Stimulated activated CD4-positive, alpha-beta T cell treated with anti-CD3 and anti-CD28 coated beads, Interleukin-1b, Interleukin-23, amount 100 ng/mL, for 1 hour (primary cell): ENCODE measurements at places on chromosomes 7 and 10.

DNA sequence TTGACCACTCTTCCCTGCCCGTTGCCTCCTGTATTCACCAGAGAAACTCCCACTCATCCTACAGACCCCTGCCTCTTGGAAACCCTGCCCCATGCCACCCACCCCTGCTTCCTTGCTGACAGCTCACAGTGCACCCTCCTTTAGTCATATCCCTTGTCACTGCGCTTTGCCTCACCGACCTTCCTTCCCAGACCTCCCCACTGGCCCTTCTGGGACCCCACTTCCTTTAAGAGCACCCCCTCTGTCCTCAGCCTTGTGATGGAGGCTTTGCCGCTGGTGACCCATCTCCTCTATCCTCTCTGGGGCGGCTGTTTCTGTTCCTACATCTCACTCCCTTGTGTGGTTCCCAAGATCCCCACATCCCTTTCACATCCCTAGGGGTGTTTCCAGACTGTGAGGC lies 92.8 kb upstream of the ZMIZ1 start:
- DNase-seq: no peak

DNA sequence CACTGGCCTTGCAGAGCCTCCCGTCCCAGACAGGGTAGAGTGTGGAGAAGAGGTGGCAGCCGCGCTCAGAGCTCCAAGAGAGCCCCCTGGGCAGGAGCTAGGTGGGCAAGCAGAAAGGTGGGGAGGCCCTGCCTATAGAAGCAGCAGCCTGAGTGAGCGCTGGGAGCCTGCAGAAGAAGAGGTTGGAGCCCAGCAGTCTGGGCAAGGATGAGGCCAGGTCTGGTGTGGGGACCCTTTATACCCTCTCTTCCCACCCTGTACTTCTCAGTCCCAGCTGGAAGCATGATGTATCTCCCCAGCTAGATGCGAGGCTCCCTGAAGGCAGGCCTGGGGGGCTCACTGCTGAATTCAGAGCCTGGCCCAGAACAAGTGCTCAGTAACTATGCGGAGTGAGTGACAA lies 44.5 kb upstream of the ZMIZ1 start:
- no peak for DNase-seq

DNA sequence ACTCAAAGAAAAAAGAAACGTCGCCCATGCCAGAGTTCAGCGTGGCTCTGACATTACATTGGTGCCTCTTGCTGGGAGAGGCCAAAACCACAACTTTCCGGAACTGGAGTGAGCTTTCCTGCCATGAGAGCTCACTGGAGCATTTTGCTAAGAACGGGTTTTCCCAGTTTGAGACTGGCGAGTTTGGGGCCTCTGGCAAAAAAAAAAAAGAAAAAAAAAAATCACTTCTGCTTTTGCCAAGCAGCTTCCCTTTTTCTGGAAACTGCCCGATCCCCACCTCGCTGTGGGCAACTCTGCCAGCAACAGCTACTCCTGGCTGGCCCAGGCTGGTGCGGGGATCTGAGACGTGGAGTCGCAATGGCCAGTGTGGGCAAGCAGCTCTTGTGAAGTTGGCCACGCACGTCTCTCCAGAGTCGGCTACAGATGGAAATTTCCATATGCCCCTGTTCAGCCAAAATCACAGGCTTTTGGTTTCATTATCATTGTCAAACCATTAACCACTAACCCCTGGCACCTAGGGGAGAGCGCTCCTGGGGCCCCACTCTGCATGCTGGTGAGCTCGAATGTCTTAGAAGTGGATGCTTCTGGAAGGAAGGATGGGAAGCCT lies 25.7 kb downstream of the PRKAG2 start:
- DNase-seq: no peak

- DNase-seq: no peak
These were observed 256.5 kb downstream of the FRMD4A start for GRCh38 chr10:14074062-14074884.

DNA sequence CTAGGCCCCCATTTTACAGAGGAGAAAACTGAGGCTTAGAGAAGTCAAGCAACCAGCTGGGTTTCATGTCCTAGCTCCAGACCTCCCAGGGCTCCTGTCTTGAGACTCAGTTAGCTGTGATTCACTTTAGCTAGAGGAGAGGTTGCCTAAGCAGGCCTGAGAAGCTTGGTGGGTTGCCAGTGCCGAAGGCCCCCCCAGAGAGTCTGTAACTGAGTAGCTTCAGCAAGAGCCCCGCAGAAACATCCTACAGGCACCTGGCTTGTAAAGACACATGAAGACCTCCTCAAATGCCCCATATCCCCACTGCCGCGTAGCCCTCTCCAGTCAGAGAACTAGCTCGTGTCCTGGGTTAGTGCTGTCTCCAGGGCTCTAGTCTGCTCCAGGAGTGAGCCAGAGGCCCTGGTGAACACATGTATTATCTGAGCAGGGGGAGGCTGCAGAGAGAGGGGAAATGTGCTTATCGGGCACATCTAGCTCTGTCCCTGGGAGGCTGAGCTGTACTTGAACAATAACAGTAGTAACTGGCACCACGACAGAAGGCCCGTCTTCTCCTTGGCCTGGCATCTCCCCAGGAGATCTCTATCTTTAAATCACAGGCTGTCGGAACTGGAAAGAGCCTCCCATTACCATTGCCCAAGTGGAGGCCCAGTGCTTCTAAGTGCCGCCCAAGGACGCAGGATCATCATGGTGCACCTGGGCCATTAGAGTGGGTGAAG lies 28.9 kb downstream of the UNC5B start:
- DNase-seq: no peak

DNA sequence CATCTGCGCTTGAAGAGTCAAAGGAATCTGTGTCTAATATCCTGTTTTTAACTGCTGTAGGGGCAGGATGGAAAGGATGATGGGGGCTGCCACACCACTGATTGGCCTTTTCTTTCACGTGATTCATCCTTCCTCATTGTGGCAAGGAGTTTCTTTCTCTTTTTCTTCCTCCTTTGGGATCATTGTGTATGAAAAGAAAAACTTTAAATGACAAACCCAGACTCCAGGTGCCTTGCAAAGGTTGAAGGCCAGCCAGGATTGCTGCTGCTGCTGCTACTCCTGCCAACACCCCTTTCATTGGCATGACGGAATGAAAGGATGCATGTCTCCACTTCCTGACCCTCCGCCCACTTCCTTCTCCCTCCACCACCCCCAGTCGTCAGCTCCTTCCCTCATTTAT lies 6.5 kb upstream of the OIT3 start:
- no peak for DNase-seq

DNA sequence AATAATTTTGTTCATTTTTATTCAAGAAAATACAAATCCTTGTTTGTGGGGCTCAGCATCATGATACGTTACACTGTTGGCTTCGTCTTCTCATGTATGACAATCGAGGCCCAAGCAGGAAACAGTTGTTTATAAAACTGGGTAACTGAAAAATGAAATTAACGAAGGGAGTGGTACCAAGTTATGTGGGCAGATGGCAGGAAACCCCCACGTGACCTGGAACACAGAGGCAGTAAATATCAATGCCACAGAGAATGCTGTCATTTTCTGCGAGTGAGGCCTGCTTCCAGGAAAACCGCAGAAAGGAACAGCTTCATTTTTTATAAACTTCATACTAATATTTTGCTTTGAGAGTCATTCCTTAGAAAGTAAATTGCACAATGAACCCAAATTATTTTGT lies 201.0 kb upstream of the ADARB2 start:
- no peak for DNase-seq

GRCh38 chr10:130808686-130809085 lies 502.8 kb downstream of the TCERG1L start:
- DNase-seq: no peak

DNA sequence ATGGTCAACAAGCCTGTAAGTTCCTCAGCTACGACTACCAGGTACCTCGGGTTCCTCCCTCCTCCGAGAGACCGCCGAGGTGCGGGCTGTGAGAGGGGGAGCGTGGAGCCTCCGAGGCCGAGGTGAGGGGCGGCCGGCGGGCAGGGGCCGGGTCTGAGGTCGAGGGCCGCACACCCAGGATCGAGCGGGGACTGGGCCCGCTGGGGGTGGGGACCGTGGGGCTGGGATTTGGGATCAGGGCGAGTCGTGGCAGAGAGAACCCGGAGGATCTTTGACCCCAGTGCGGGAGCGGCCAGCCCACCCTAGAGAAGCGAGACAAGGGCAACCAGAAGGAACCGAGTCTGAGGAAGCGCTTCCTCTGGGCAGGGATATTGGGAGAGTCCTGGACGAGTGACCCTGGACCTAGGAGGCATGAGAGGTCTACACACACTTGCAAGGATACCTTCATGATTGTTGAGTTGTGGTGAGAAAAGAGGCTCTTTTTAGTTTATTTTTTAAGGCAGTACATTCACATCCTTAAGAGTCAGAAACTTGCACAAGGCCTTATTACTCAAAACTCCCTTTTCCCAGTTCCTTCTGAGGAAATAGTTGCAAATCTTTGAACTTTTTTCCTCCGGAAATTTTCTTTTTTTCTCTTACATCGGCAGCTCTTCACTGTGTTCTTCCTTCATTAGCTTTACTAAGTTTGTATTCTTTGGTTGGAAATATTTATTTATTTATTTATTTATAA lies 395 bp downstream of the ZNF487 start:
- DNase-seq: no peak

GRCh38 chr7:80659120-80660055 lies 20.9 kb downstream of the CD36 start:
- DNase-seq: no peak

- no peak for DNase-seq
These were observed 32.8 kb downstream of the SLC16A12 start for GRCh38 chr10:89502549-89502948.

DNA sequence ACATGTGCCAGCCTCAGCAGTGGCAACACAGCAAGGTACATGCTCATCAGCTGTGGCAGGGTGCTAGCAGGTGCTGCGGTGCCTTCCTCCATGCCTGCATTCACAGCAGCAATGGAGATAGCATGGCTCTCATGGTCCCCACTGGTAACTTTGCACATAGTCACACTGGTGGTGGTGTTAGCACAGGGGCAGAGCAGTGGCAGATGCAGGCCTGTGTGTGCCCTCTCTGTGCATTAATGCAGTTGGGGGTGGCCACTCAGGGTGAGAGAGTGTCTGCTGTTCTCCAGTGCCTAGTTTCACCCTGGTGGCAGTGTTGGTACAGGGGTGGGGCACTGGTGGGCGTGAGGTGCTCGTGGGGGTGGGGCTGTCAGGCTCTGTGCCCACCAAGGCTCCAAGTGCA lies 17.7 kb upstream of the PPP1R3A start:
- DNase-seq: no peak
